Lung microvascular endothelial cell (primary cell): ENCODE measurements at places on chromosomes 1 and 21. TPM values are rescaled to one million over a fixed set of nuclear protein-coding genes. Genes with fewer than 3 reads are reported as not detected.

Gene OPTC
- total RNA-seq = not detected in 2 replicates

Gene CELA3A
- total RNA-seq = not detected in 2 replicates

Gene ZBTB8OS
- total RNA-seq = 24.6 and 25.8 TPM in 2 replicates

Gene RIMKLA
- total RNA-seq = under 0.01 TPM in 2 replicates

Gene SMIM11
- total RNA-seq = 4.0 and 6.1 TPM in 2 replicates

Gene GJA8
- not detected in 2 replicates for total RNA-seq

Gene CFAP107
- not detected in 2 replicates for total RNA-seq

Gene CR1L
- total RNA-seq = not detected in 2 replicates

Gene RPL11
- 1,249 and 1,276 TPM in 2 replicates for total RNA-seq

Gene FCRL2
- total RNA-seq = not detected in 2 replicates

Gene NLRP3
- under 0.01 TPM in 2 replicates for total RNA-seq

Gene FCRL4
- not detected in 2 replicates for total RNA-seq

Gene HEYL
- total RNA-seq = under 0.01 TPM in 1 of 2 replicates, not detected in the other

Gene NHLH1
- total RNA-seq = not detected in 2 replicates

Gene C8A
- not detected in 2 replicates for total RNA-seq

Gene GUCA2A
- total RNA-seq = not detected in 2 replicates

Gene KIF2C
- 3.6 and 13.3 TPM in 2 replicates for total RNA-seq

Gene TMIGD3
- not detected in 2 replicates for total RNA-seq

Gene FCRL1
- total RNA-seq = not detected in 2 replicates

Gene H3-3A
- total RNA-seq = 200 and 336 TPM in 2 replicates

Gene S1PR1
- total RNA-seq = 162 and 284 TPM in 2 replicates

Gene PLA2G2F
- not detected in 2 replicates for total RNA-seq

Gene IL19
- not detected in 2 replicates for total RNA-seq

Gene SNX7
- total RNA-seq = 21.2 and 32.9 TPM in 2 replicates

Gene LENEP
- total RNA-seq = 0.40 and 0.44 TPM in 2 replicates

Gene SPATA6
- total RNA-seq = 0.65 and 1.2 TPM in 2 replicates

Gene AMY1C
- total RNA-seq = not detected in 2 replicates

Gene IL22RA1
- not detected in 2 replicates for total RNA-seq

Gene ALX3
- total RNA-seq = not detected in 2 replicates

Gene NID1
- 131 and 178 TPM in 2 replicates for total RNA-seq

Gene LCE1C
- not detected in 2 replicates for total RNA-seq

Gene CFHR4
- total RNA-seq = not detected in 2 replicates

Gene CLK2
- 12.2 and 24.0 TPM in 2 replicates for total RNA-seq

Gene AK4
- total RNA-seq = 10.5 and 26.4 TPM in 2 replicates

Gene CLEC20A
- not detected in 2 replicates for total RNA-seq

Gene CELA3B
- total RNA-seq = under 0.01 TPM in 1 of 2 replicates, not detected in the other

Gene CFHR5
- not detected in 2 replicates for total RNA-seq

Gene REN
- total RNA-seq = not detected in 2 replicates

Gene MIXL1
- under 0.01 TPM in 1 of 2 replicates, not detected in the other for total RNA-seq

Gene PRRC2C
- 31.6 and 34.5 TPM in 2 replicates for total RNA-seq

Gene CR2
- total RNA-seq = not detected in 2 replicates

Gene ANP32E
- total RNA-seq = 9.7 and 17.4 TPM in 2 replicates

Gene LAX1
- not detected in 2 replicates for total RNA-seq

Gene CRP
- not detected in 2 replicates for total RNA-seq

Gene DMRTB1
- total RNA-seq = not detected in 2 replicates

Gene CYP4X1
- 0.87 and 5.0 TPM in 2 replicates for total RNA-seq

Gene EFNA4
- 13.5 and 15.1 TPM in 2 replicates for total RNA-seq

Gene WNT2B
- 0.44 and 0.79 TPM in 2 replicates for total RNA-seq

Gene C1orf185
- total RNA-seq = not detected in 2 replicates

Gene FCMR
- not detected in 2 replicates for total RNA-seq

Gene SPATA45
- not detected in 2 replicates for total RNA-seq

Gene KRTAP22-2
- not detected in 2 replicates for total RNA-seq

Gene ATAD3C
- total RNA-seq = under 0.01 TPM in 2 replicates

Gene CSF3R
- total RNA-seq = not detected in 2 replicates
